EL (cell line): ENCODE measurements at places on chromosomes 3 and 15.
A peak's percentile ranks its signal among the peaks of the same experiment; 100 is the strongest.

DNA sequence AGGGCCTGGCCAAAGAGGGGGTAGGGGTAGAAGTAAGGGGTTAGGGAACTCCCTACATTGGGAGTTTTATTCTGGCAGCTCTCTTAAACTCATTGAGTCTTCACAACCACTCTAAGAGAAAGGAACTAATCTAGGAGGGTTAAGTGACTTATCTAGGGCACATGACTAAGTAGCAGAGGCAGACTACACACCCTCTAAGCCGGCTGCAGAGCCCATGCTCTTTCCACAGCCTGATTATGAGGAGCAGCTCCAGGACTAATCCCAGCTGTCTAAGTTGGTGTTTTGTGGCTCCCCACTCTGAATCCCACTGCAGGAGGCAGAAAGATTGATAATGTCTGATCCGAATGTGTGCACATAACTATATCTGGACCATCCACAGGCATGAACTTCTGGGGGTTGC lies 374.6 kb downstream of the EPHB1 start:
- no peak for DNase-seq

GRCh38 chr15:70111203-70112073 lies 13.7 kb upstream of the TLE3 start:
- DNase-seq = peak; percentile 66

DNA sequence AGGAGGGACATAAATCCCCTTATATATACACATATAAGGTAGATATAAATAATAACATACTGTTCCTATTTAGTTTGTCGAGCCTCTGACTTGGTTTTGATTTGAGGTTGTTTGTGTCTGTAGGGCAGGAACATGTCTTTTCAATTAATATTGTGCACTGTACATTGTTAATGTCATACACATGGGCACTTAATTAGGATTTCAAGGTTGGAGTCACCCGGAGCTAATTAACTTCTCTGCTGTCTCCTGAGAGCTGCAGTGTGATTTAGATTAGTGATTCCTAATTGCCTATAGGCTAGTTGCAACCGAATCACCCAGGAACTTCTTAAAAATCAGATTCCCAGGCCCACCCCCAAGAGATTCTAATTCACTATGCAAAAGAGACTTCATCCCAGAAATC lies 50.4 kb upstream of the FILIP1L start:
- no peak for DNase-seq

- no peak for DNase-seq
Measured at GRCh38 chr3:41167722-41168497, 31.4 kb upstream of the CTNNB1 start.

DNA sequence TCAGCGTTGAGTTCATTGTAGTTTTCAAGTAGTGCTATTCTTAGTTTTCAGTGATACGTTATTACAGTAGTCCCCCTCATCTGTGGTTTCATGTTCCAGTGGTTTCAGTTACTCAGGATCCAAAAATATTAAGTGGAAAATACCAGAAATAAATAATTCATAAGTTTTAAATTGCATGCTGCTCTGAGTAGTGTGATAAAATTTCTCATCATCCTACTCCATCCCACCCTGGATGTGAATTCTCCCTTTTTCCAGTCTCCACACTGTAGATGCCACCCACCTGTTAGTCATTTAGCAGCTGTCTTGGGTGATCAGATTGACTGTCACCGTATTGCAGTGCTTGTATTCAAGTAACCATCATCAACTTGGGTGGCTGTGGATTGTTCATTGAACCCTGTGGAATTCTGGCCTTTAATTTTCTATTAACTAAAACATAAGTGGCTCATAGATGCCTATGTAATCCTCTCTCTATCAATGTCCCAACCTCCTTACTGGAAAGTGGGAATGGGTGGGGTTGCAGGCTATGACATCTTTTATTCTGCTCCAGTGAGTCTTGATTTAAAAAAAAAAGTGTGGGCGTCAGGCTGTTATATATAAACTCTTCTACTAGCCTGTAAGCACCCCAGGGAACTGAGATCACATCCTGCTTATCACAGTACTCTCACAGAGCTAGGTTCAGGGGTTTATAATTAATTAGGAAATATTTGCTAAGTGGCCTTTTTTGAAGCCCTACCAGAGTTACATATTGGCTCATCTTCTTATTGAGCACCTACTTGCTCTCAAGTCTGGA lies 97.5 kb downstream of the CFAP20DC start:
- no peak for DNase-seq

GRCh38 chr15:74913041-74913440 lies 6.4 kb upstream of the FAM219B start:
- no peak for DNase-seq
